ENCODE measurements at places on chromosomes 4 and X. TPM values are rescaled to one million over a fixed set of nuclear protein-coding genes. Genes with fewer than 3 reads are reported as not detected.
A peak's percentile ranks its signal among the peaks of the same experiment; 100 is the strongest.

- no peak for DNase-seq
Observed at GRCh38 chr4:96186593-96186992, 346.7 kb downstream of the PDHA2 start.

- no peak for DNase-seq
Observed at GRCh38 chr4:100289530-100289888, 99.2 kb upstream of the DDIT4L start.

GRCh38 chrX:11254417-11255109, 38.6 kb upstream of the AMELX start:
- no peak for DNase-seq

DNA sequence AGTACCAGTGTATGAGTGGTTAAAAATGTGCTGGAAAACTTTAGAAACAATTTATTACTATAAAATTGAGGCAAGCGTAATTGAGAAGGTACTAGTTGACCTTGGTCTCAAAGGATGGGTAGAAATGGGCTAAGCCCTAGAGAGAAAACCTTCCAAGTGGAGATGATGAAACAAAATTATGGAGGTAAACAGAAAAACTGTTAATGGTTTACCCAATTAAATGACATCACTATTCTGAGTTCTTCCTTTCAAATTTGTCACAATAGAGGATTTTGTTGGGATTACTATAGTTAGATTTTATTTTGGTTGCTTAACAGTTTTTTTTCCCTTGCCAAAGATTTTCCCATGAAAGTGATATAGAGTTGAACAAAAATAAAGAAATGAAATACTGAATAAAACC, 1302.5 kb upstream of the TENM3 start:
- DNase-seq = no peak

GRCh38 chrX:63920875-63921274, 135.9 kb upstream of the ARHGEF9 start:
- DNase-seq = no peak

GRCh38 chr4:150743564-150744342, 161.8 kb downstream of the MAB21L2 start:
- DNase-seq = peak; percentile 30

DNA sequence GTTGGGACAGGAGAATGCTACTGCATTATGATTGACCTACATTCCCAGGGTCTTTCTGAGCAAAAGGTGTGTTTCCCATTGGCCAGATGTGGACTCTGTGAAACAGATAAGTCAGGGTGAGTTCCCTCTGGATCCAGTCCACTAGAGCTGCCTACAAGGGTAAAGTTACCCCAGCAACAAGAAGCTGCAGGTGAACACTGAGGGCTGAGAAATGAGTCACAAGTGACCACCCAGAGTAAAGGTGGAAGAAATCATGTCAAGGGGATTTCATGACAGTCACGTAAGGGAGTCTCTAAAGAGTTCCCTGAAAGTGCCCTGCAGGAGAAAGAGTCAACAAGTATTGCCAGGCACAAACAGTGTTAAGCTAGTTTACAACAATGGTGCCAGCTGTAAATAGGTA, 16.3 kb downstream of the F8A1 start:
- no peak for DNase-seq

The KIAA1210 gene
- 0.20 TPM for total RNA-seq

The PDZD11 gene
- total RNA-seq = 25.6 TPM

Measured in lung (tissue), 17 donors.